SK-N-SH treated with all-trans-retinoic acid at 6 μM for 48 hours (cell line): ENCODE measurements at places on chromosomes 6 and 20.

- no peak for ATAC-seq
These were observed 34.8 kb upstream of the AFDN start for GRCh38 chr6:167791780-167792478.

- no peak for ATAC-seq
These were observed 245.3 kb upstream of the FOXQ1 start for GRCh38 chr6:1066449-1067090.

DNA sequence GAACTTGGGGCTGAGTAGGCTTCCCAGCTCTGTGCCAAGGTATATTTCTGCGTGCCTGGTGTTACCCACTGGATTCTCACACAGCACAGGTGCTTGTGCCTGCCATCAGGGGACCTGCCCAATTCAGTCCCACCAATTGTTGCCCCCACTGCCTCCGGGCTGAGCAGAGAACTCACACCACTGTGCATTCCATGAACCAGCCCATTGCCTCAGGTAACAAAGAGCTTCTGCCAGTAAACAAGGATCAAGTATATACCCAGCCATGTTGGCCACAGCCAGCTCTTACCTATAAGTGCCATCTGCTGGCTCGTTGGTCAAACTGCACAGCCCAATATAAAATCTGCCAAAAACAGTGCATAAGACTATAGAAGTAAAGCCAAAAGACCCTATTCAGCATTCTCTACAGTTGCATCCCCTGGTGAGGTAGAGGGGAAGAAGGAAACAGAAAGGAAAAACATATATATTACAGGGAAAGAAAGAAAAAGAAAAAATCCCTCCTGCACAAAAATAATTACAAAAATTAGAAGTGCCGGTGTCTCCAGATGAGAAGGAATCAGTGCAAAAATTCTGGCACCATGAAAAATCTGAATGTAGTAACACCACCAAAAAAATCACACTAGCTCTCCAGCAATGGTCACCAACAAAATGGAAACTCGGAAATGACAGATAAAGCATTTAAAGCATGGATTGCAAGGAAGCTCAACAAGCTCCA is 241.4 kb downstream of the IBTK start:
- ATAC-seq, result peak; percentile 80

DNA sequence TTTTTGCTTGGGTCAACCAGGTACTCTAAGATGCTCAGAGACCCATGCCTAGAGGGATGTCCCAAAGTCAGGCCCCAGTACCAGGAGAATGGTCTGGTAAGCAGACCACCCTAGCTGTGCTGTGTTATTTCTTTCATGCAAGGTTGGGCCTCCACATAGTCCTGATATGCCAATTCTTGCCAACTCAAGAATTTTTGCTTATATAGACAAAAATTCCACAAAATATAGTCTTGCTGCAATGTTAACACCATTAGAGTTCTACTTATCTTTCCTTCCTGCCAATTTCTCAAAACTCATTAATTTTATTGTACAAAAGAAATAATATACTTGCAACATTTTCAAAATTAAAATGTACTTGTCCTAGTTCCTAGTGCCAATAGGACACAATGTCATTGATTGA is 33.9 kb upstream of the TINAG start:
- ATAC-seq, result no peak

DNA sequence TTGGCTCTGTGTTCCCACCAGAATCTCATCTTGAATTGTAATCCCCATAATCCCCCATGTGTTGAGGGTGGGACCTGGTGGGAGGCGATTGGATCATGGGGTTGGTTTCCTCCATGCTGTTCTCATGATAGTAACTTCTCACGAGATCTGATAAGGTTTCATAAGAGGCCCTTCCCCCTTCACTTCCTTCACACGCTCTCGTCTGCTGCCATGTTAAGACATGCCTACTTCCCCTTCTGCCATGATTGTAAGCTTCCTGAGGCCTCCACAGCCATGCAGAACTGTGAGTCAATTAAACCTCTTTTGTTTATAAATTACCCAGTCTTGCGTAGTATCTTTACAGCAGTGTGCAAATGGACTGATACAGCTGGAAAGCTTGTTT is 90.0 kb downstream of the ELOVL5 start:
- ATAC-seq, result no peak

DNA sequence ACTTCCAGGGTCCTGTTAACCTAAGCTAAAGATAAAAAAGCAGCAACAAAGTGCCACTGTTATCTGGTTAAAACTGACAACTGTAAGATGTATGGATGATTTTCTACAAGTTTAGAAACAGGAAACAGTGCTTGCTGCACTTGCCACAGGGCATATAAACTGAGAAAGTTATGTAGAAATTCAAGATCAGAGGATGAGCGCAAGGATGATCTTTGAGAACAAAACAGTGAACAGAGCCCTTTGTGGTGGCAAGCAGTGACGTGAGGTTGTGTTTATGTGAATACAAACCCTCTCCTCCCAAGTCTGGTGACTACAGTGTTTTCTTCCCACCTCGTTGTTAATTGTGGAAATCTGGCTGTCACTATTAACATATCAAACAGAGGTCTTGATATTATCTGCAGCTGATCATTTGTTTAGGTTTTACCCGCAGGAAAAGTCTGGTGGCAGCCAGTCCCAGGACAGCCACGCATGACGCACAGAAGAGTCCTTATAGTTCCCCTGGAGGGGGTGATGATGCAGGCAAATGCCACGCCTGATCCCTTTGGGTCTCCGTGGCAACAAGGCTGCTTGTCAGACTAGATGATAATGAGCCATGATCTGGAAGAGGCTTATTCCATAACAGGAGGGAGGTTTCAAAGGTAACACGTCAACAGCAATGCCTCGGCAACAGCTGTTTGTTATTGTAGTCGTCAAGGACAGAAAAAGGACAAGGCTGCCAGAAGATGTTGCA is 43.1 kb upstream of the TNFAIP3 start:
- ATAC-seq, result no peak

GRCh38 chr20:60420676-60421229 is 462.5 kb downstream of the CDH26 start:
- no peak for ATAC-seq

GRCh38 chr6:137849181-137849980 is 17.7 kb upstream of the TNFAIP3 start:
- ATAC-seq, result no peak

DNA sequence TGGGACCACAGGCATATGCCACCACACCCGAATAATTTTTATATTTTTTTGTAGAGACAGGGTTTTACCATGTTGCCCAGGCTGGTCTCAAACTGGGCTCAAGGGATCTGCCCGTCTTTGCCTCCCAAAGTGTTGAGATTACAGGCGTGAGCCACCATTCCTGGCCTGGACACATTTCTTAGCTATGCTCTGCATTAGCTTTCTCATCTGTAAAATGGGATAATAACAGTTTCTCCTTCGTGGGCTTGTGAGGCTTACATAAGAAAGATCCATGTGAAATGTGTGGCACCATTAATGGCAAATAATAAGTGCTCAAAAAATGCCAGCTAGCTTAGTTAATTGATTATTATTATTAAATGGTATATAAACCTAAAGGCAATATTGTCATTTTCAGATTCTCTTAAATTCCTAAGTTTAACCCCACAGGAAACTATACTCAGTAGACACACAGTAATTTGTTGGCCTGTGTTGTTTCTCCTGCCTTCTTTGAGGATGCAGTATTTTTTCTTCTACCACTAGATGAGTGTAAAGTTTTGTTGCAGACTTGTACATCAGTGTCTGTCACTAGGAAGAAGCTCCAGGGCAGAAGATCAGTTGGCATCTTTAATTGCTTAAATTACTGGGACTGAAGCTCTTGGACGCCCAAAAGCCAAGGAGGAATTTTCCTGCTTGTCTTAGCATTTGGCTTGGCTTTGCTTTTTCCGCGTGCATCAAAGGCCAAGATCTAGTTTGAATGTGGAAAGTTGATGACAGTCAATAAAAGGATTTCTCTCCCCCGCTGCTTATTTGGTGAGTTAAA is 162.3 kb upstream of the ZNF217 start:
- ATAC-seq, result no peak

GRCh38 chr6:30097902-30098768 is 14.8 kb downstream of the TRIM31 start:
- ATAC-seq, result no peak

GRCh38 chr6:36929152-36929551 is 25.4 kb upstream of the PI16 start:
- ATAC-seq, result no peak

DNA sequence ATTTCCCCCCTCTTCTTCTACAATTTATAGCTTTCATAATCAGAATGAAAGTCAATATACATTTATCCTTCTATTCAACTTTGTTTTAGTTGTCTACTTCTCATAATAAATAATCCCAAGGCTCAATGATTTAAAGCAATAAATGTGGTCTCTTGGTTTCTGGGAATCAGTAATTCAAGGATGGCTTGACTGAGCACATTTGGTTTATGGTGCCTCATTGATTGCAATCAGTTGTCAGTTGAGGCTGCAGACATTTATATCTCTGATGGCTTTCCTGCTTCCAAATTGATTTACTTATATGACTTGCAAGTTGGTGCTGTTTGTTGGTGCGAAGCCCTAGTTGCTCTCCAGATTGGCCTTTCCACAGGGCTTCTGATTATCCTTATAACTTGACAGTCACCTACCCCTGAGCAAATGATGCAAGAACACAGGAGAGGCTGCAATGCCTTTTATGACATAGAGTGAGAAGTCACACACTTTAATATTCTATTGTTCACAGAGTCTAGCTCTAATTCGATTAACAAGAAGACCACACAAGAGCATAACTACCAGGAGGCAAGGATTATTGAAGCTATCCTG is 2.7 kb upstream of the CRISP1 start:
- no peak for ATAC-seq

DNA sequence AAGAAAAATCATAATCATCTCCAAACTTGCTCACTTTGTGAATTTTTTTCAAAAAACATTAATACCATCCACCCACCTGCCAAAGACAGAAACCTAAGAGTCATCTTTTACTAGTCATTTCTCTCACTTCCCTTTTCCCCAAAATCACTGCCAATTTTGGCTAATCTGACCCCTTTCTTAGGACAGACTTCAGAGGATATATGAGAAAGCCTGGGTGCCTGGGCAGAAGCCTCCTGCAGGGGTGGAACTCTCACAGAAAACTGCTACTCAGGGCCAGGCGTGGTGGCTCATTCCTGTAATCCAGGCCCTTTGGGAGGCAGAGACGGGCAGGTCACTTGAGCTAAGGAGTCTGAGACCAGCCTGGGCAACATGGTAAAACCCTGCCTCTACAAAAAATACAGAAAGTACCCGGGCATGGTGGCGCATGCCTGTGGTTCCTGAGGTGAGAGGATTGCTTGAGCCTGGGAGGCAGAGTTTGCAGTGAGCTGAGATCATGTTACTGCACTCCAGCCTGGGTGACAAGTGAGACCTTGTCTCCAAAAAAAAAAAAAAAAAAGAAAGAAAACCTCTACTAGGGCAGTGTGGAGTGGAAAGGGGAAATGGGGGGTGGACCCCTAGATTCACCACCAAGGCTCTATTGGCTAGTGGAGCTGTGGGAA is 3.8 kb downstream of the DEK start:
- ATAC-seq, result peak; percentile 43

GRCh38 chr6:153624528-153624927 is 414.5 kb upstream of the OPRM1 start:
- ATAC-seq, result no peak

DNA sequence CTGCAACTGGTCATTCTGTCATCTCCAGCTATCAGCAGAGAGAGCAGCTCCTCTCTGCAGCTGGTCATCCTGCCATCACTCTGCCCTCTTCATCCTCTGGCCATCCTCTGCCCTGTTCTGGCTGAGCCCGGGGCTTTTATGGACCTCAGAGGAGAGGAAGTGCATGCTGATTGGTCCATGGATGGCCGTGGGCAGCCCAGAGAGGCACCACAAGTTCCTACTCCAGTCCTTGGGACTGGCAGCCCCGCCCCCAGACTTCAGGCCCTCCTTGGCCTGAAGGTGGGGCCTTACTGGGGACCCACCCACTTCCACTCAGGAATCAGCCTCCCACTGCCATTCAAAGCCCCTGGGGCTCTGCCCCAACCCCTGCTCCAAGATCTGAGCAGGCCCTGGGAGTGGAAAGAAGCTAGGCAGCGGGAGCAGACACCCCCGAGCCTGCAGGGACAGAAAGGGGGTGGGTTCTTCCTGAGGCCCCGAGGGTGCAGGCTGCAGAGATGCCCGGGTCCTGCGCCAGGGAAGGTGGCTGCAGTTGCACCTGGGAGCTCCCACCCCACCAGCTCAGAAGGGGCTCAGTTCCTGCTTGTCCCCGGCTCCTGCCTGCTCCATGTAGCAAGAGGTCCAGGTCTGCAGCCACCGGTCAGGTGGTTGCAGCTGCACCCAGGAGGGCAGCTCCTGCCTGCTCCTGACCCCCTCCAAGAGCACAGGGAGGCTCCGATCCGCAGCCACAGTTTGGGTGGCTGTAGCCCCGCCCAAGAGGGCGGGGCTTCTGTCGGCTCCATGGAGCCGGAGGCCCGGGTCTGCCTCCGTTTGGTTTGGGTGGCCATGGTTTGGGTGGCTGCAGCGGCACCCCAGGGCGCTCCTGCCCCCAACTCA is 34.1 kb upstream of the HMGA1 start:
- no peak for ATAC-seq

- ATAC-seq, result no peak
These were observed 14.0 kb downstream of the SPAG4 start for GRCh38 chr20:35629427-35630145.

DNA sequence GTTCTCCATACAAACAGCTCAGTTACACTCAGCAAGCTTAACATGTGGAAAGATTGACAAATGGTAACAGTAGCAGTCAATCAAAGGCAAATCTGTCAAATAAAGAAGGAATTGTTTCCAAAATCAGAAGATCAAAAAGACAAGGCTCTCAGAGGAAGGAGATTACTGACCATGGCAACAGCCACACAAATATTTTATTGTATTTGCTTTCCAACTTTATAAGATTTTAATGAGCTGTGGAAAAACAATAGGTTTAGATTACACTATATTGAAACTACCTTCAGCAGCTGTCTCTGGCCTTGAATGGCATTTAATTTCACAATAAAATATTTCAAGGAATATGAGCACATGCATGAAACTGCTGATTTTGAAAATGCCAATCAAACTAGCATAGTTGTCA is 1143.9 kb upstream of the GJE1 start:
- no peak for ATAC-seq

GRCh38 chr6:41937861-41938574 is 3.6 kb downstream of the CCND3 start:
- ATAC-seq, result no peak

GRCh38 chr20:44030394-44030793 is 115.7 kb downstream of the TOX2 start:
- ATAC-seq, result no peak

GRCh38 chr20:53133125-53133524 is 161.0 kb downstream of the TSHZ2 start:
- no peak for ATAC-seq

DNA sequence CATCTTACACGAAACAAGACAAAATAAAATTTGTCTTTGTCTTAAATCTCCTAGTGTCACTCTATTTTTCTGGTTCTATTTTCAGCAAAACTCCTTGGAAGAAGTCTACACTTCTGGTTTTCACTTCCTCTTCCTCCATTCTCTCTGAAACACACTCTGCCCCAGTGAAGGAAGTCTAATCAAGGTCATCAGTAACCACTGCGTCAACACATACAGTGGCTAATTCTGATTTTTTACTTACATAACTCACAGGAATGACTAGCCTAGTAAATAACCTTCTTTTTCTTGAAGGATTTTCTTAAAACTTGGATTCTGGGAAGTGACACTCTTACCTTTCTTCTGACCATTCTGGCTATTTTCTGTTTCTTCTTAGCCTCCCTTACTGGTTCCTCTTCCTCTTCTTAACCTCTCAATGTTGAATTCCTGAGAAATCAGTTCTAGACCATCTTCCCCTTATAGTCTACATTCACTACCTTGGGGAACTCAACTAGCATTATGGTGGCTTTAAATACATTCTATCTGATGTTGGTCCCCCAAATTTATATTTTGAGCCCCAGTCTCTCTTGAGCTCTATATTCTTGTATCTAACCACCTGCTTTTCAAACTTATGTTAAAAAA is 37.5 kb downstream of the AIG1 start:
- no peak for ATAC-seq
